Adrenal gland (tissue), 19 donors: ENCODE measurements at places on chromosomes 11 and 22. TPM values are rescaled to one million over a fixed set of nuclear protein-coding genes. Genes with fewer than 3 reads are reported as not detected.
A peak's percentile ranks its signal among the peaks of the same experiment; 100 is the strongest.

APOBEC3B gene
- 2.8 TPM for polyA plus RNA-seq

SOX10 gene
- 5.4 TPM for polyA plus RNA-seq

CST6 gene
- 0.24 TPM for polyA plus RNA-seq

VPREB3 gene
- 16.7 TPM for polyA plus RNA-seq

APOL4 gene
- 3.6 TPM for polyA plus RNA-seq

BARX2 gene
- polyA plus RNA-seq: not detected

XPNPEP3 gene
- 7.3 TPM for polyA plus RNA-seq

C11orf91 gene
- not detected for polyA plus RNA-seq

CCDC15 gene
- polyA plus RNA-seq: 3.7 TPM

DNA sequence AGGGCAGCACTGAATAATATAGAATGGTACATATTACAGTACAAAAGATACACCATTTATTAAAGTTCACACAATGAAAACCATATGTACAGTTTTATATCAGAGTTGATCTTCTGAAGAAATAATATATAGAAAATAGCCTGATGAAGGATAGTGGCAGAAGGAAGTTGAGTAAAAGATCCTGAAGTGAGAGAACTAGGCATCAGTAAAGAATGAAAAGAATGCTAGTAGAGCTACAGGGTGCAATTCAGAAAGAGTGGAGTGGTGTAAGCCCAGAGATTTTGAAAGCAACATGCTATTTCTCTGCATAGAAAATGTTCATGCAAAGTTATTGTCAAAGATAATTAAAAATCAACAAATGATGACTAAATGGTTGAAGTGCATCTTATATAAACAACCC, 1552.7 kb upstream of the TENM4 start:
- H3K36me3 ChIP-seq: no peaks in the 10 kb centered on the region
- H3K27ac ChIP-seq: no peak overlapping the region
- H3K4me3 ChIP-seq: no peak overlapping the region
- no peaks in the 10 kb centered on the region for H3K27me3 ChIP-seq
- DNase-seq: no peak
- H3K4me1 ChIP-seq: no peaks in the 10 kb centered on the region

DNA sequence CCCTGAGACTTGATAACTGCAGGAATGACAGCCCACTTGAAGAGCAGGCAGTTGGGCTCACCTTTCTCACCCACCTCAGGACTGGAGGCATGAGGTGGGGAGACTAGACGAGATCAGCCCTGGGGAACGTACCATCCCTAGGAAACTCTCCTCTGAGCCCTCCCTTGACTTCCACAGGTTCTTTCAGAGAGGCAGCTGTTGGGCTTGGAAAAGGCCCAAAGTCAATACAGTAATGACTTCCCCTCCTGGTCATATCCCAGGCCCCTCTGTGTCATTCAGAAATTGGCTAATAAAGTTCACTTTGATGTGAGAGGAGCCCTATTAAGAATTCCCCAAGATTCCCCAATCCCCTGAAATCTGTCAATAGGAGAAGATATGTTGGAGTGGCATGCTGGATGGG, 5.8 kb upstream of the NECTIN1 start:
- H3K4me3 ChIP-seq: no peak overlapping the region
- H3K27ac ChIP-seq: no peak overlapping the region
- peaks cover 2% of the 10 kb centered on the region for H3K4me1 ChIP-seq

DNA sequence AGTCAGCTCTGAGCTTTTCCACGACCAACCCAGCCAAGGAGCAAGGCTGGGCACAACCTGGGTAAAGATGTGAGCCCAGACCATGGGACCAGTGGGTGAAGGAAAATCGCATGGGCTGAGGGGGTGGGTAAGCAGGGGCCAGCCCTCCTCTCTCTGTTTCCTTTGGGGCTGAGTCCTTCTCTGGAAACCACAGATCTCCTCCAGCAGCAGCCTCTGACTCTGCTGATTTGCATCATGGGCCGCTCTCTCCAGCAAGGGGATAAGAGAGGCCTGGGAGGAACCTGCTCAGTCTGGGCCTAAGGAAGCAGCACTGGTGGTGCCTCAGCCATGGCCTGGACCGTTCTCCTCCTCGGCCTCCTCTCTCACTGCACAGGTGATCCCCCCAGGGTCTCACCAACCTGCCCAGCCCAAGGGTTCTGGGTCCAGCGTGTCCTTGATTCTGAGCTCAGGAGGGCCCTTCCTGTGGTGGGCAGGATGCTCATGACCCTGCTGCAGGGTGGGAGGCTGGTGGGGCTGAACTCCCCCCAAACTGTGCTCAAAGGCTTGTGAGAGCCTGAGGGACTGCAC, 67.8 kb downstream of the GGTLC2 start:
- no peaks in the 10 kb centered on the region for H3K36me3 ChIP-seq
- H3K4me1 ChIP-seq: no peaks in the 10 kb centered on the region
- H3K27me3 ChIP-seq: no peaks in the 10 kb centered on the region
- no peak for DNase-seq
- no peak overlapping the region for H3K4me3 ChIP-seq
- no peak overlapping the region for H3K27ac ChIP-seq

DNA sequence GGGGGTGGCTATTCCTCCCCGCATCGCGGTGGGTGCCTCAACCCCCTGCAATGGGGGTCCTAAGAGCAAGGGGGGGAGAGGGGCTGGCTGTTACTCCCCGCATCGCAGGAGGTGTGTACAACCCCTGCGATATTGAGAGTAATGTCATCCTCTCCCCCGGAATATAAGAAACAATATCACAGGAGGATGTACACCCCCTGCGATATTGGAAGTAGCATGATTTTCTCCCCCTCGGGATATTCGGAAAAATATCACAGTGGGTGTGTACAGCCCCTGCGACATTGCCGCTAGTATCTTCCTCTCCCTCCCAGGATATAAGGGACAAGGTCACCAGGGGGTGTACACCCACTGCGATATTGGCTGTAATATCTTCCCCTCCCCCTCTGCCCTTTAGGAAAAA, 22.5 kb upstream of the APOL5 start:
- no peaks in the 10 kb centered on the region for H3K36me3 ChIP-seq
- no peaks in the 10 kb centered on the region for H3K4me1 ChIP-seq
- DNase-seq: no peak
- no peak overlapping the region for H3K4me3 ChIP-seq
- no peaks in the 10 kb centered on the region for H3K27me3 ChIP-seq

GRCh38 chr11:1488575-1489180, 2.1 kb upstream of the MOB2 start:
- no peak overlapping the region for H3K27ac ChIP-seq
- peaks cover 34% of the 10 kb centered on the region for H3K4me1 ChIP-seq
- H3K36me3 ChIP-seq: no peaks in the 10 kb centered on the region
- H3K27me3 ChIP-seq: no peaks in the 10 kb centered on the region

- H3K4me1 ChIP-seq: no peaks in the 10 kb centered on the region
- no peak overlapping the region for H3K4me3 ChIP-seq
- H3K36me3 ChIP-seq: no peaks in the 10 kb centered on the region
- no peaks in the 10 kb centered on the region for H3K27me3 ChIP-seq
- H3K27ac ChIP-seq: no peak overlapping the region
These were observed 16.0 kb downstream of the RBM7 start for GRCh38 chr11:114416441-114416961.

- H3K27ac ChIP-seq: no peak overlapping the region
- H3K4me3 ChIP-seq: no peak overlapping the region
- no peak for DNase-seq
- no peaks in the 10 kb centered on the region for H3K4me1 ChIP-seq
- H3K36me3 ChIP-seq: no peaks in the 10 kb centered on the region
These were observed 974.7 kb upstream of the CCDC90B start for GRCh38 chr11:84260862-84261261.

DNA sequence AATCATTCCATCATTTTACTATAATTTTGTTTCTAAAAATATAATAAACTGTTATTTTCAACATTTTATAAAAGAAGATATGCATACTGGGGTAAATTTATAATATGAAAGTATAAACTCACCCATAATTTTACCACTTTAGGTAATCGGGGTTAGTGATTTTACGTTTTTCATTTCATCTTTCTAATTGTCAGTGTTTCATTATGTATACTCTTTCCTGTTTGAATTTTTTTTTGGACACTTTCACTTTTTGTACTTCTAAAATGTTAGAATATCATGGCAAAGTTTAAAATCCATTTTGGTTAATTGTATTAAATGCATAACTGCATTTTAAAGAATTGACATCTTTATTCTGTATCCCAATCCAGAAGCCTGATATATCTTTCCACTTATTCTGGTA, 115.8 kb downstream of the METTL15 start:
- no peaks in the 10 kb centered on the region for H3K4me1 ChIP-seq
- H3K4me3 ChIP-seq: no peak overlapping the region
- DNase-seq: no peak

- no peaks in the 10 kb centered on the region for H3K27me3 ChIP-seq
- no peak for DNase-seq
- peaks cover 4% of the 10 kb centered on the region for H3K4me1 ChIP-seq
- H3K36me3 ChIP-seq: no peaks in the 10 kb centered on the region
- H3K27ac ChIP-seq: no peak overlapping the region
These were observed 29.8 kb upstream of the CTSC start for GRCh38 chr11:88367310-88367709.

- no peaks in the 10 kb centered on the region for H3K27me3 ChIP-seq
- H3K36me3 ChIP-seq: no peaks in the 10 kb centered on the region
- H3K4me1 ChIP-seq: peaks cover 14% of the 10 kb centered on the region
- H3K4me3 ChIP-seq: no peak overlapping the region
- H3K27ac ChIP-seq: no peak overlapping the region
These were observed 14.8 kb downstream of the ARFGAP2 start for GRCh38 chr11:47161890-47162289.

DNA sequence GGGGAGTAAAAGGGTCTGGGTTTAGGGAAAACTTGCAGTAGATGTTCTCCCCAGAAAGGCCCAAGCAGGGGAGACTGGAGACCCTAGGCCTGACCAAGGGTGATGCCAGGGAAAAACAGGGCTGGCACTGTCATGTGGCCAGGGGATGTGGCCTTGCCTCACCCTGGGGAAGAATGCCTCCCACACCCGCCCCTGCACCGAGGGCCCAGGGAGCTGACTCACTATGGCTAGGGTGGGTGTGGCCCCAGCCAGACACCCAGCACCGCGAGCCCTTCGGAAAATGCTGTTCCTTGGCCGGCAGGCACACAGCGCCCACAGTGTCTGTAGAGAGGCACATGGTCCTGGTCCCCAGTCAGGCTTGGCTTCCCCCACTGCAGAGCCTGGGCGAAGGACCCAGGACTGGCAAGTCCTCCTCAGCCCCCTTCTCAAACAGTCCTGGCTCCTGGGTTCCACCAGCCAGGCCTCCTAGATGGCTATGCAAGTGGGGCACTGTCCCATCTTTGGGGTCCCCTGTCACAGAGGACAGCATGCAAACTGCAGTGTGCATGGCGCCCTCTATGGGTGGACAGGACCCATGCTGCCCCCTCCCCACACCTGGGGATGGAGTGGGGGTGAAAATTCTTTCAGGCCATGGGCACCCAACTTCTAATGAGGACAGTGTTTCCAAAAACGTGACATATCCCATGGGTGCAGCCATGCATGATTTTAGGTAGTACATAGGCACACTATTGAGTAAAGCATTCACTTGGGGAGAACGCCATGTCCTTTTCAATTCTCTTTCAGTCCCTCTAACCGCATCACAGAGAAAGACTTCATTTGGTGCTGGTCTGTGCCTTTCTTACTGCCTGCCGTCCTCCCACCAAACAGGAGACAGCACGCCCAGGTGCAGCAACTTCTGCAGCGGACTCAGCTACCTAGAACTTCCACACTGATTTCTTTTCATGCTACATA, 15.2 kb downstream of the TMPRSS5 start:
- H3K4me1 ChIP-seq: no peaks in the 10 kb centered on the region
- H3K27me3 ChIP-seq: no peaks in the 10 kb centered on the region
- peak; percentile 69 for DNase-seq
- no peak overlapping the region for H3K27ac ChIP-seq

- no peaks in the 10 kb centered on the region for H3K4me1 ChIP-seq
- H3K27ac ChIP-seq: no peak overlapping the region
These were observed 11.9 kb downstream of the ZNF202 start for GRCh38 chr11:123729602-123730001.

DNA sequence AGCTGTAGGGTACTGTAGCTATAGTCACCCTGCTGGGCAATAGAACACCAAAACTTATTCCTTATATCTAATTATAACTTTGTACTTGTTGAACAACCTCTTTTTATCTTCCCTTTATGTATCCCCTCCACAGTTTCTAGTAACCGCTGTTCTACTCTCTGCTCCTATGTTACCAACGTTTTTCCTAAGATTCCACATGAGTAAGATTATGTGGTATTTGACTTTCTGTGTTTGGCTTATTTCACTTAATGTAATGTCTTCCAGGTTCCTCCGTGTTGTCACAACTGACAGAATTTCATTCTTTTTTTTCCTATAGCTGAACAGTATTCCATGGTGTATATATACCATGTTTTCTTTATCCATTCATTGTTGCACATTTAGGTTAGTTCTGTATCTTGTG, 258.4 kb downstream of the DYNC2H1 start:
- no peaks in the 10 kb centered on the region for H3K36me3 ChIP-seq
- no peak overlapping the region for H3K4me3 ChIP-seq
- no peak overlapping the region for H3K27ac ChIP-seq

DNA sequence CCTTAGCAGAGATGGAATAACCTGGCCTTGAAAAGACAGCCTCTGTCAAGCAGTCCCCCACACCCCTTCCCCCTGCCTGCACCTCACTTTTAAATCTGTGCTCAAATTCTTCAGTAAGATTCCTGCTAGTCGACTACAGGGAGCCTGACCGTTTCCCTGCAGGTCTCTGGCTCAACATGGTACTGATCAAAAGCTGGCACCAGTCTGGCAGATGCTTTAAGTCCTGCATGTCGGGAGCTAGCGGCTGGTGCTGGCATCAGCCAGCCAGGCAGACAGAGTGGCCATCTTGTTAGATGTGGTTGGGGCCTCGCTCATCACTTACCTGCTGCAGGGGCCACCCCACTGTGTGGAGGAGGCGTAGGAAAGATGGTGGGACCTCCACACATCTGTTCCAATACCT, 204.4 kb upstream of the SORL1-AS1 start:
- no peak overlapping the region for H3K4me3 ChIP-seq
- no peaks in the 10 kb centered on the region for H3K27me3 ChIP-seq
- no peak overlapping the region for H3K27ac ChIP-seq
- H3K36me3 ChIP-seq: no peaks in the 10 kb centered on the region

- no peaks in the 10 kb centered on the region for H3K27me3 ChIP-seq
- H3K36me3 ChIP-seq: no peaks in the 10 kb centered on the region
- peaks cover 34% of the 10 kb centered on the region for H3K4me1 ChIP-seq
- no peak overlapping the region for H3K27ac ChIP-seq
These were observed 107.5 kb upstream of the SESN3 start for GRCh38 chr11:95338430-95338991.

- no peaks in the 10 kb centered on the region for H3K36me3 ChIP-seq
- H3K27me3 ChIP-seq: no peaks in the 10 kb centered on the region
- no peak overlapping the region for H3K27ac ChIP-seq
- H3K4me3 ChIP-seq: no peak overlapping the region
These were observed 158.8 kb upstream of the PGR start for GRCh38 chr11:101288392-101288791.
